ENCODE measurements at places on chromosomes 13 and 19.

GRCh38 chr13:98285852-98286594 lies 109.0 kb upstream of the RNF113B start:
- DNase-seq = no peak

GRCh38 chr19:13611596-13611995 lies 105.3 kb upstream of the CACNA1A start:
- no peak for DNase-seq

GRCh38 chr19:38893341-38893771 lies 6.1 kb downstream of the SIRT2 start:
- DNase-seq = no peak

DNA sequence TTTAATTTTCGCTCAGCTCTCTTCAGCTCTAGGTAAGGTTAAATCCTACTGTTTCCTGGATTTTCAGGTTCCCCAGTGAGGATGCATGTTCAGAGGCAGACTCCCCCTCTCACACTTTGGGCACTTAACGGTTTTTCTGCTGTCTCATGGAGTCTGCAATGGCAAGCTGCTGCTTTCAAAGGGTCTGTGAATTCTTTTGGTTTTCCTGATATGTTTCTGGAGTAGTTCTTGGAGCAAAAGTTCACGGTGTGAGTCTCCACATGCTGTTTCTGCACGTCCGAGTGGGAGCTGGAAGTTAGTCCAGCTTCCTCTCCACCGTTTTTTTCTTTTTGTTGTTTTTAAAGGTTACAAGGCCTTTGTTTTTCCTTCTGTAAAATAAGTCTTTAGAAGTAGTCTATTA lies 35.4 kb downstream of the DNAJC15 start:
- no peak for DNase-seq

DNA sequence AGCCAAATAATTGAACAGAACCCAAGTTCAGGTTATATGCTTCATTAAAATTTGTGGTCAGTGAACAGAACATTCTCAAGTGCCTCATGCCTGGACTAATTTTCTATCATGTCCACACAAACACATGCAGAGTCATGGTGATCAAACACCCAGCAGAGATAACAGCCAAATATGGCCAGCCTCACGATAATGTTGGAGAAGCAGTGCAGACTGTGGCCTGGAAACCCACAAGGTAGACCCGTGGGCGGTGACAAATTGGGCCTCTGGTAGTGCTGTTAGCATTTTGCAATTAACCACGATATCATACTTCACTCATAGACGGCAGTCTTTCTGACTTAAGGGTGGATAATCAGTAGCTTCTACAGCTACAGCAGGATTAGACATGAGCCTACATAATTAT lies 35.0 kb upstream of the VWA8 start:
- no peak for DNase-seq

DNA sequence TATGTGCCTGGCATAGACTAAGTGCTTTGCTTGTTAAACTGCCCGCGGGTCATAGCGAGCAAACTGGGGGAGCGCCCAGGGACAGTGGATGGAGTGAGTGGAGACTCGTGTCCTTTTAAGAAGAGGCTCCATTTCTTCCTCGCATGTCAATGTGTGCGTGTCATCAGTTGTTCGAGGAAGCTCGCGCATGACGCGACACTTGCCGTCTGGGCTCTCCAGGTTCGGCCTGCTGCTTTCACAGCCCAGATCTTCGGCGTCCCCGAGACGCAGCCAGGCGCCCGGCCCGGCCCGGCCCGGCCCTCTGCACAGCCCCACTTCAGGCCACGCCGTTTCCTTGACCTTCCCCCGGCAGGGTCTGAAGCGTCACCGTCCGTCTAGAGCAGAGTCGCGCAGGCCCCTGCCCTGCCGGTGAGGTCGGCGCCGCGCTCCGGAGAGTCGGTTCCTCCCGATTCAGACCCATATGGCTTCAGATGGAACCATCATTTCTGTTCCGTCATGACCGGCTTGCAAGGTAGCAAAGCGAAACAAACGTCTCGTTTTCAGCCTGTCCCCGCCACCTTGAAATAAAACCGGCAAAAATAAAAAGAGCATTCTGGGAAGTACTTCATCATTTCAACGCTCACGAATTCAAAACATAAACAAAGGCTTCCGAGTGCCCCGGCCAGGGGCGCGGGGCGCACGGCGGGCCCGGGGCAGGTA lies 599 bp upstream of the ARHGEF7 start:
- DNase-seq = peak; percentile 58

DNA sequence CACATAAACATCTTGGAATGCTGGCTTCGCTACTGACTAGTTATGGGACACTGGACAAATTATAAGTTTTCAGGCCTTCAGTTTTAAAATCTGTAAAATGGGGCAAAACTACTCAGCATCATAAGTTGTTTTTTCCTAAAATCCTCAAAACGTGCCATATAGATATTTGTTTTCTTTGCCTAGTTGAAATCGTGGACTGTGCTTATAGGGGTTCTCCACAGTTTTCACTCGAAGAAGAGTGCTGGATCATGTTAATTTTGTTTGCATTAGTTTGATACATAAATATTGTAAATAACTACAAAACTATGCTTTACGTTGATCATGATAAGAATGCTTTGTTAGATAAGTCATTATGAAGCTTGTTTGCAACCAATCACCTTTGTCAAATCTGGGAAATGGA lies 313.4 kb downstream of the OXGR1 start:
- DNase-seq = no peak

DNA sequence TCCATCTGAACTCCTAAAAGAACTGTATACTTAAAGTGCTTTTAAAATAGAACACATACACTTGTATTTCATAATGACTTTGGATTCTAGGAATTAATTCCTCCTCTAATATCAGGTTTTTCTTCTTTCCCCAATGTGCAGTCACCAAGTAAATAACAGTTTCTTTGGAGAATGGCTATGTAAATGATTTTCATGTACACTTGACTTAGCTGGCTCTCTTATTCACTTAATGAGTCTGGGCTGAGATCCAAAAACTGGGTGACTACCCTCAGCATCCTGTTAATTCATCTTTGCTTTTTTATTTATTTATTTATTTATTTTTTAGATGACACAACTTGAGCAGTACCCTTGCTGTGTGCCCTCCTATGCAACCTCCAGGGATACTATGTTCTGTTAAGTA lies 1003.7 kb downstream of the SLITRK1 start:
- DNase-seq = no peak

- DNase-seq = no peak
Observed at GRCh38 chr19:976476-976875, 7.7 kb upstream of the WDR18 start.

DNA sequence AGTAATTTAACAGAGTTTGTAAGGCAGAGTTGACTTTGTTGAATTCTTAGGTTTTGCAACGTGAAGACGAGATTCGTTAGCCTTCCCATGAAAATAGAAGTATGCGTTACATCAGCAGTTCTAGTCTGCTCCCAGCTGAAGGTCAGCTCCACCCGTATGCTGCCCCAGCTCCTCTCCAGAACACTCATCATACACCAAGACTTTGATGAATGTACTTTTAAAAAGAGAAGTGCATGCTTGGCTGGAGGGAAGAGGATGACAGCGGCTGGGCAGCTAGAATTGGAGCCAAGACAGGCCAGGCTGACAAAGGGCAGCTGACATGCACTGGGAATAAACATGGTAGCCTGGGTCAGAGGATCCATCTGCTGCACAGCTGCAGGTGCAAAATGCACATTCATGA lies 166.3 kb upstream of the ARGLU1 start:
- DNase-seq = no peak

Measured in AG08396 (cell line).